ENCODE measurements at places on chromosomes 7 and 10.

GRCh38 chr7:36299823-36300341 is 89.8 kb upstream of the ANLN start:
- no peak for DNase-seq

DNA sequence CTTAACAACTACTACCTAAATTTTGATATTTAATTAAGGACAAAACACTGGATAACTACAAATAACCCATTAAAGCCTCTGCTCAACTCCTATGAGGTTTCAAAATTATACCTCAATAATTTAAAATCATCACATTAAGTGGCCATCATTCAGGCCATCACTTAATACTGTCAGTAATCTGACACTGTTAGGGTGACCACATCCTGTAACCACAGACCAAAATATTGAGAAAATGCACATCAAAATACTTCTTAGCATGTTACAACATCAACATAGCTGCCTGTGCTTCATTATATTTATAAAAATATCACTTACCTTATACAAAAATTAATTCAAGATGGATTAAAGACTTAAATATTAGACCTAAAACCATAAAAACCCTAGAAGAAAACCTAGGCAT is 23.3 kb downstream of the SEM1 start:
- DNase-seq = no peak

DNA sequence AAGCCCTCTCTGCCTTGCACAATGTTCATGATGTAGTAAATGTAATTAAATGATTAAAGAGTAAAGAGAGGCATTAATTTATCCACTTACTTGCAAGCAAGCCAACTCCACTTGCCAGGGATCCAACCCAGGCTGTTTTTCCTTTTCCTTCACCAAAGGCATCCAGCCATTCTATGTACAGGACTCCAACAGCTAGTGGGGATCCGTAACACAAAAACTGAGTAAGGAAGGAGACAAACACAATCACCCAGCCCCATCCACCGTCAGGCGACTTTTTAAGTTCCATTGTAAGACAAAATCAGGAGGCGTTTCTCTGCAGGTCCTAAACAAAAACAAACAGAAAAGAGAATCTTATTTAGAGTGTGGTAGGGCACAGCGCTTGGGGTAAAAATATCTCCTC is 25.6 kb downstream of the SLC16A9 start:
- DNase-seq = no peak

- DNase-seq = peak; percentile 35
Measured at GRCh38 chr10:96395931-96396877, 37.4 kb upstream of the OPALIN start.

GRCh38 chr7:154879629-154880028 is 123.3 kb downstream of the PAXIP1 start:
- no peak for DNase-seq
